ENCODE measurements at places on chromosomes 7 and 10.

DNA sequence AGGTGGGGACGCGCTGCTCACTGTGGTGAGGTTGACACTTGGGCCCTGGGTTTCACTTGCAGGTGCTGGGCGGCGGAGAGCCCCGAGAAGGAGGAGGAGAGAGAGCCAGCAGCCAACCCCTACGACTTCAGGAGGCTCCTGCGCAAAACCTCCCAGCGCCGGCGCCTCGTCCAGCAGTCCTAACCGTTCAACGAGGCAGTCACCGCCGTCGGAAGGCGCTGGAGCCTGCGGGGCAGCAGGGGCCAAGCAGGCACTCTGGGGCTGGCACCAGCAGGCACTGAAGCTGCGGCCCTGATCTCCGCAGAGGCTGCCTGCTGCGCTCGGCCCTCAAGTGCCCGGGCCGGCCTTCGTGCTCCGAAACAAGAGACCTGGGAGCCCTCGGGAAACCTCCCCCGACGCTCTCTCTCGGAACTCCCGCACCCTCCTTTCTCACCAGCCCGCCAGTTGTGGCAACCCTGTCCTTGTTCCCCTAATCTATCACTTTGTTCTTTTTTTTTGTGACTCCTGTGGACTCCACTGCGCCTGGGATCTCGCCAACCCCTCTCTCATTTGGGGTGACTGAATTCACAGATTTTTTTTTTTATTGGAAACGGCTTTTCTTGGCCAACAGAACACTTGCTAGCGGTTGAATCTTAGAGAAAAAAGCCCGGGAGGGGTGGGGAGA lies 4.7 kb upstream of the GAD2 start:
- no peak for DNase-seq

DNA sequence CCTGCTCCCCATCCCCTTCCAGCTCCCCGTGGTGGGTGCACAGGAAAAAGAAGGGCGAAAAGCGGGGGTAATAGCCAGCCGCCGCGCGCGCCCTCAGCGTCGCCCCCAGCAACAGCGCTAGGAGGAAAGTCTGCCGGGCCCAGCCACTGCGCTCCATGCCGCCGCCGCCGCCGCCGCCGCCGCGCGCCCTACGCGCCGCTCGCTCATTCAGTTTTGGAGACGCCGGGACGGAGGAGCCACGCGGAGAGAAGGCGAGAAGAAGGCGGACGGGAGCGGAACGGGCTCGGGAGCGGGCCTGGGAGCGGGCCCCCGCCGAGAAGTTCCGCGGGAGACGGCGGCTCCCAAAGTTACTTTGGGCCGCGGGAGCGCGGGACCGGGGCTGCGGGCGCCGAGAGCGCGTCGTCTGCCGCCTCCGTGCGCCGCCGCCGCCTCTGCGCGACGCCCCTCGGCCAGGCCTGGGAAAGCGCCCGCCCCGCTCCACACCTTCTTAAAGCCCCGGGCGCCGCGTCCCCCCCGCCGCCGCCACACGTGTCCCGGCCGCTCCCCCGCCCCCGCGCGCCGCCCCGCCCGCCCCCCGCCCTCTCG lies at the start of gene RELN:
Gene RELN (minus strand): TSS at position 459 of the 585 bp plus-strand sequence. CDS start 302 bp downstream, at position 157.
- no peak for DNase-seq

DNA sequence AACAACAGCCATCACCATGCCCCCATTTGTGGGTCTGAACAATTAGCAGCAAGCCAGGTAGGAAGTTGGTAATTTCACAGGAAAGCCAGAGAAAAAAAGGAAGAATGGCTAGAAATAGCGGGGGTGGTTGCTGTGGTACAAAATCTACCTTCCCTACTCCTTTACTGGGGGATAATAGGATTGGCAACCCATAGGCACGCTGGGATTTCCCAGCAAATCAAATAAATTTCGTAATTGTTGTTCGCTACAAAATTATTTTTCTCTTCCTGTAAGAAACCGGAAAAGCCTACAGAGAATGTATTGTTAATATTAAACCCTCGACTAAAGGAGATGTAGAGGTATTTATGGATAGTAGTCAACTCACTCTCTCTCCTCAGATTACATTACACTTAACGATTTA lies 123.9 kb downstream of the DOCK4 start:
- DNase-seq = no peak

DNA sequence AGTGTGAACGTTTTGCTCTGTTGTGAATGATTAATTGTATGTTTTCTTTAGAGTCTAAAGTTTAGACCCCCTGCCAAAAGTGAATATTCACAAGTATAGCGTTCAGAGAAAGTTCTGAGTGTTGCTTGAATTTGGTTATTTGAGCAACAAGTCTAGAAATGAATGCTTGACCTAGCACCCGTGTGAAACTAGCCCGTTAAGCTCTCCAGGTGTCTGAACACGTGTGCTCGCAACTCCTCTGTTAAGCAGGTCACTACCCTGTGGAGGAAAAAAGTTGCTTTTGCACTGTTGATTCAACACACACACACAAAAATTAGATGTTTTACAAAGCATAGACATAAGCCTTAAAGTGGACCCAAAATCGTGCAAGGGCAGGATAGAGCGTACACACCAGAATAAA lies 78.6 kb upstream of the SAMD8 start:
- no peak for DNase-seq

GRCh38 chr10:79379512-79380124 lies 32.3 kb downstream of the PPIF start:
- no peak for DNase-seq

- no peak for DNase-seq
Measured at GRCh38 chr7:69654849-69655707, 56.8 kb downstream of the AUTS2 start.

DNA sequence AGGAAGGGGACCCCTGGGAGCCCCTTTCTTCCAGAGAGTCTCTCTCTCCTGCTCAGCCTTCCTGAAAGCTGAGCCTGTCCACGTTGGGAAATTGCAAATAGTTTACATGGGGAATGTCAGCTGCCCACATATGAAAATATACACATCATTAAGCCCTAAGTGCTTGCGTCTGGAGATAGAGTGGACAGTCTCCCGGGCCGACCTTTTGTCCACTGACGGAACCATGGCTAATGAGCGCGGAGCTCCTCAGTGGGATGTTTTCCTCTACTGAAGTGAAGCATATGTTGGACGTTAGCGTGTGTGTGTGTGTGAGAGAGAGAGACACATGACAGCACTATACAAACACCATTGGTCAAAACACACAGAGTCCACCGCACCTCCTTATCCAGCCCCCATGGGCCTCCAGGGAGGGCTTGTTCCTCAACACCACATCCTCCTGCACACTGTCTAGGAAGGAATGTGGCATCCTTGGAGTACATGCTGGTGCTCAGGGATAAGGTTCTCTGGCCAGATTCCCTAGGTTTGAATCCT lies 128.4 kb downstream of the RGS10 start:
- no peak for DNase-seq

GRCh38 chr7:106589198-106589879 lies 71.6 kb downstream of the CCDC71L start:
- DNase-seq = no peak

DNA sequence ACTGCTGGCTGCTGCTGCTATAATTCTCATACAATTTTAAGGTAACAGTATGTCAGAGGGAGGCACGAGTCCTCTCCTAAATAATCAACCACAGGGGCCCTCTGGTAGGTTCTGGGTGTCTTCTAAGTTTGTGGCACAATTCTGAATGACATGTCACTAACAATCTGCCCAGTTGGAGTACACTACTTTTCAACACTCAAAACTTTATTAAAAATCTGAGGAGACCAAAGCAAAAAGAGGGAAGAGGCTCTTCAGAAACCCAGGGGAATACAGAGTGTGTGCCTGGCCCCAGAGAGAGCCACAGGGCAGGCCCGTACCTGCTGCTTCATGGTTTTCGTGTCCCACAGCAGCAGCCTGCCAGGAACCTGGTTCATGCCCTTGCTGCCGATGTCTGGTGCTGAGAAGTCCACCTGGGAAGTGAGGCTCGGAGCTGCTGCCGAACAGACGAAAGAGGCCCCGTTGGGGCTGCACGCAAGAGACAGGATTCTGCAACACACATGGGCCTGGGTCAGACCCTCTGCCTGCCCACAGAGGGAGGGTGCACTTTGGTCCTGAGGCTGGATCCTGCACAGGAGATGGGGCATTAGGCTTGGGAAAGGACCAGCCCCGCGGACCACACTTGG lies 18.3 kb downstream of the WDR91 start:
- DNase-seq = no peak

DNA sequence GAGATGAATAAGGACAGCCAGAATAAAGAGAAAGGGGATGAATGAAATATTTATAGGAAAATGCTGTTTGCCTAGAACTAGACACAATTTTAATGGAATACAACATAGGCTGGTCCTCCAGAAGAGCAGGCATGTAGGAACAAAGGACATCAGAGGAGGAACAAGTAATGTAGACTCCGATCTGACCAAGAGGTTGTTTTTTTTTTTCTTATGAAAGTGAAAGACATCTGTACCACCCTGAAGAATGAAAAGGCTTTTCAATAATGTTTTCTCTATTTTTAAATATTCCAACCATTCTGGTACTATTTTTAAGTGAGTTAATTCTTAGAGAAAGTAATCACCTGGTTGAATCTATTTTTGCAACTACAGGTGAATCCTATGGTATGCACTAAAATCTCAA lies 136.9 kb upstream of the PTN start:
- no peak for DNase-seq
